ENCODE measurements at places on chromosomes 3 and 15.

DNA sequence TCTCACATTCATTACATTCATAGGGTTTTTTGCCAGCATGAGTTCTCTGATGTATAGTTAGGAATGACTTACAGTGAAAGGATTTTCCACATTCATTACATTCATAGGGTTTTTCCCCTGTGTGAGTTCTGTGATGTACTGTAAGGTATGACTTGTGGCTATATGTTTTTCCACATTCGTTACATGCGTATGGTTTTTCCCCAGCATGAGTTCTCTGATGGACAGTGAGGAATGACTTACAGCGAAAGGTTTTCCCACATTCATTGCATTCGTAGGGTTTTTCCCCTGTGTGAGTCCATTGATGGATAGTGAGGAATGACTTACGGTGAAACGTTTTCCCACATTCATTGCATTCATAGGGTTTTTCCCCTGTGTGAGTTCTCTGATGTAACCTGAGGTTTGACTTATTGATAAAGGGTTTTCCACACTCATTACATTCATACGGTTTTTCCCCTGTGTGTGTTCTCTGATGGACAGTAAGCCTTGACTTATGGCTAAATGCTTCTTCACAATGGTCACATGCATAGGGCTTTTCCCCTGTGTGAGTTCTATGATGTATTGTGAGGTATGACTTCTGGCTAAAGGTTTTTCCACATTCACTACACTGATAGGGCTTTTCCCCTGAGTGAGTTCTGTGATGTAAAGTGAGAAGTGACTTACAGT lies 47.4 kb downstream of the ZNF717 start:
- no peak for DNase-seq

DNA sequence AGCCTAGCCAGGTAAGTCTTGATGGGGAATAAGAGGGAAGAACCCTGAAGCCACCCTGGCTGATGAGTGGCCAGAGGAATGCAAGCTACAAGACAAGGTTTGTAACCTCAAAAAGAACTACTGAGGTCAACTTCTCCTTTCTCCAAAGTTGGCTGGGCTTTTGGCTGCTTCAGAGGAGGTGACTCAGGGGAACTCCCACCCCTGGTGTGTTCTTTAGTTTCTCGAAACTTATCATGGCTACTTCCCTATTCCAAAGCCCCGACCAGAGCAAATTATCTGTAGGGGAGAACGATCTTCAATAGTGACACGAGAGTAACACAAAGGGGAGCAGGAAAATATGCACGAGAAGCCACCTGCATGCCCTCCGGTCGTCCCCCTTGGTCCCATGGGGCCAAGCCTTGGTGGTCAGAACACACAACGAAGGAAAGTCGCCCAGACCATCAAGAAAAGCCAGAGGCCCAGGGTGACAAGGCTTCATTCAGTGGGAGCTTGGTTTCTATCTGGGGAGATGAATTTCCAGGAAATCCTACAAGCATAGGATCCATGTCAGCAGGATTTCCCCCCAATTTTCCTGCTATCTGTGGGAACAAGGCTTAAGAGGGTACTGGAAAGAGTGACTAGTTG lies 6.5 kb upstream of the BCL2A1 start:
- no peak for DNase-seq

DNA sequence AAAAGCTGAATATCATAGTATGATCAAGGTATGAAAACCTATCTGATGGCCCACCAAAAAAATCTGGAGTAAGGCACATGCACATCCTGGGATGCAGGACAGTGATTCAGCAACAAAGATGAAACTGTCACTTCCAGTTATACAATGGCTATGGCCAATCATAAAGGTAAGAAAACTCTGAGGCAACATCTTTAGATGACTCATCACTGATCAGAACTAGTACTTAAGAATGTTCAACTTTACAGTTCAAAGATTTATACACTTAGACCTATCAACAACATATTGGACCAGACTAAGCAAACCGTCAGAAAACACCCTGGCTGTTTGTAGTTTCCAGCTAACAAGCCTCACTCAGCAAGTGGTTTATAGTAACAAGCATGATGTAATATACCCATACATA lies 21.3 kb upstream of the PLCH1 start:
- DNase-seq = no peak

GRCh38 chr3:60657972-60658371 lies 593.3 kb downstream of the FHIT start:
- no peak for DNase-seq

GRCh38 chr15:48391950-48392349 lies 60.7 kb downstream of the DUT start:
- DNase-seq = no peak

GRCh38 chr3:72309661-72310418 lies 524.9 kb upstream of the PROK2 start:
- no peak for DNase-seq

DNA sequence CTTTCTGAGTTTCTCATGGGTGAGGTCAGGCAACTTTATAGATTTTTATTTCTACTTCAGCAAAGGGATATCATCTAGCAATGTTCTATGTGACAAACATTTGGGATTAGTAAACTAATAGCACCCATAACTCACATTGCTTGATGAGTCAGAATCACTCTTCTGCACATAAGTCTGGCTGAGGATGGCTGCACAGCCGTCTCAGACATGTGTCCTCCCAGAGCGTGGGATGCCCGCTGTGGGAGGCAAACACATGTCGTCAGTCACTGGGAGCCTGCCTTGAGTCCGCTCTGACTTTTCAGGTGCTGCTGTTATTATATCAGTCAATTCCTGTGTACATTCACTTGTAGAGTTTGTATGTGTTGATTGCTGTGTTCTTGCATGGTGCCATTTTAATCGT lies 230.7 kb upstream of the TRIM42 start:
- no peak for DNase-seq

DNA sequence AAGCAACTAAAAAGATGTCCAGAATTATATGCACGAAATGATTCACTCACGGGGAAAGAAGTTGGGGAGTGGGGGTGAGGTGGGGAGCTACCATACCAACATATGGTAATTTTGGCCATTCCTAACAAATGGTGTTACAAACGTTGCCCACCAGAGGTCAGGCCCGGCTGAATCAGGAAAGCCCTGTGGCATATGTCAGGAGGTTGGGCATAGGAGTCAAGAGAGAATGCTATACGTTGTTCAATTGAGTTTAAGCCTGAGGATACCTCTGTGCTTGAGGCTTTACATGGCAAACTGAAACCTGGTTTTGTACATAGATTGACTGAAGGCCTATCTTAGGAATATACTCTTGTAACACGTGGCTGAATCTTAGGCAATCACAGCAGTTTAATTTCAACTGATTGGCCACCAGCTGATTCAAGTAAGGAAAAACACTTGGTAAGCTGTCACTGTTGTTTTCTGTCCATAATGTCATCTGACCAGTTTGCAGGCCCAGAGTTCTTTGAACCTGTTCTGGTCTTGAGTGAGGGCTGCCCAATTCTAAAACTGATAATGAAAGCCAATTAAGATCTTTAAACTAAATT lies 23.4 kb upstream of the SLC2A2 start:
- DNase-seq = peak; percentile 14

GRCh38 chr3:193789455-193789854 lies 196.4 kb downstream of the OPA1 start:
- DNase-seq = no peak

- no peak for DNase-seq
Observed at GRCh38 chr3:12999147-13000140, 73.8 kb downstream of the IQSEC1 start.

- no peak for DNase-seq
Observed at GRCh38 chr15:101115786-101116680, 135.8 kb downstream of the CHSY1 start.

DNA sequence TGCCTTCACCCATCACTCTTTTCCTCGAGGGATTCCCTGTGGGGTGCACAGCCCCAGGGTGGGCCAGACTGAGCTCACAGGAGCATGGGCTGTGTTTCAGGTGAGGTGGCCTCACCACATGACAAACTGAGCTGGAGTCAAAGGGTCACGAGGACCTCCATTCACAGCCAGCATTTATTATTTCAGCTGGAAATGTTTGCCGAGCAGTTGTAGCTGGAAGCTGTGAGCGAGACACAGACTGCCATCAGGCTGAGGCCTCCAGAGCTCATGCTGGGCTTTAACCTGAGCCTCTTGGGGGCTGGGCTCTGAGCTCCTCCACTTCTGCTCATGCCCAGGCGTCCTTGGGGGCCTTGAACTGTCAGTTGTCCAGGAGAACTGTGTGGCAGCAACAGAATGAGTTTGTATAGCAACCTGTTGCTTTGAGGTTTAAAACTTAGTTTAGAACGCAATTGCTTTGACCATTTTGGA lies 57.5 kb downstream of the FLNB start:
- DNase-seq = no peak

DNA sequence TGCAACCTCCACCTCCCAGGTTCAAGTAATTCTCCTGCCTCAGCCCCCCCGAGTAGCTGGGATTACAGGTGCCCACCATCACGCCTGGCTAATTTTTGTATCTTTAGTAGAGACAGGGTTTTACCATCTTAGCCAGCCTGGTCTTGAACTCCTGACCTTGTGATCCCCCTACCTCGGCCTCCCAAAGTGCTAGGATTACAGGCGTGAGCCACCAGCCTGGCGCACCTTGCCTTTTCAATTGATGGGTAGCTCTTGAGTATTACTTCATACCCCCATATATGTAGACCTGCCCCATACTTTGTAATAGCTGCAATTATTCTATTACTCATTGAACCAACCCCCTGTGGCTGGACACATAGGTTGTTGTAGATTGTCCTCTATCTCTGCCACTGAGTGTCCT lies 101.3 kb downstream of the LRRK1 start:
- DNase-seq = no peak

DNA sequence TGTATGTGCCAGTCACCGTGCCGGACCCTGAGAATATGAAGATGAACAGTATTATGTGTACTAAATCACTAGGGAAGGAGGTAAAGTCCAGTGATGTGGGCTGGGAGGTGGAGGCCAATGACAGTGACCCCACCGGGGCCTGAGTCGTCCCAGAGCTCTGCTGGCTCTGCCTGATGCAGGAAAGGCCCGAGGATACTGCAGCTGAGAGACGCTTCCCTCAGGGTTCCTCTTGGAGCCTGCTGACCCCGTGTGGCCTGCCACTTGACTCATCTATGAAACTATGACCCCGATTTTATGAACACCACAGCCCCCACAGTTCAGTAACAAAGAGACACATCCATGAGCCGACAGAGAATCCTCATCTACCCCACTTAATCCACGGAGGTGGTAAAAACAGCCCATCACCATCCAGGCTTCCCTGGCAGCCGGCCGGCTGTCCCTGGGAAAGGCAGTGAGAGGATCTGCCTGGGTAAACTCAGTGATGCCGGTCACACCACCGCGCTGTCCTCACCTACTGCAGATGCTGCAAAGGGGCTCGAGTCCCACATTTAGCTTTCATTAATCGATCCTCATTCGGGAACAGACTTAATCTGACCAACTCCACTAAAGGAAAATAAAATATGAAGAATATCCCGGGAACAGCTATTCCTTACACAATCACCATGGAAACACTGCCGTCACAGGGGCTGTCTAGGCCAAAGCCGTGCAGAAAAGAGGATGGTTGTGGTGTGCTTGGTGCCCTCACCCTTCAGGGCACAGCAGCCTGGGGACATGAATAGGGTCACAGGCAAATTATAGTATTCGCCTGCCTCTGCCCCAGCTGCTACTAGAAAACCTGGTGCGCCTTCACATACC lies 82.9 kb downstream of the ARRDC4 start:
- no peak for DNase-seq

- no peak for DNase-seq
Observed at GRCh38 chr3:71392251-71392650, 191.3 kb downstream of the FOXP1 start.

- no peak for DNase-seq
Observed at GRCh38 chr3:139302801-139303113, 41.1 kb upstream of the MRPS22 start.

GRCh38 chr3:161264852-161265251 lies 43.7 kb downstream of the NMD3 start:
- DNase-seq = no peak

DNA sequence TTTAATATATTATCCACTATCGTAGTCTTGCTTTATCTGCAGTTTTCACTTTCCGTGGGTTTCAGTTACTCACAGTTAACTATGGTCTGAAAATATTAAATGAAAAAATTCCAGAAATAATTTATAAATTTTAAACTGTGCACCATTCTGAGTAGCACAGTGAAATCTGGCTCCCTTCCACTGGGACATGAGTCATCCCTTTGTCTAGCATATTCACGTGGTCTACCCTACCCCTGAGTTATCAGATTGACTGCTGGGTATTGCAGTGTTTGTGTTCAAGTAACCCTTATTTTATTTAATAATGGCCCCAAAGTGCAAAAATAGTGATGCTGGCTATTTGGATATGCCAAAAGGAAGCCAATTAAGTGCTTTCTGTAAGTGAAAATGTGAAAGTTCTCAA lies 539.5 kb upstream of the AGTR1 start:
- no peak for DNase-seq

DNA sequence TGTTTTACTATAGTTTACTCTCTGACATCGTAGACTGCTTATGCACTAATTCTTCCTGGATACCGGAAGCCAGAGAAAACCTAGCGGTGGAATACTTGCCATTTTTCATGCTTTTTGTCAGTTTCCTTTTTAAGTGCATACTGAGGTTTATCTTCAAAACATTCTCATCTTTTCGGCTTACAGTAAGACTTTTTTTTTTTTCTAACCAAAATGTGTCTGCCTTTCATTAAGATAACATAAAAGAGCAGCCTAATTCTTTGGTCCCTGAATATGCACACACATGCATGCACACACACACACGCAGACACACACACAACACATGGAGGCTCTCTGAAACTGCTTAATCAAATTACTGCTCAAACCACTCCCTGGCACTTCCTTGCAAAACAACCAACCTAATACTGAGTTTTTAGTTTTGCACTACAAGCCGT lies 1.3 kb downstream of the ZNF445 start:
- DNase-seq = no peak

DNA sequence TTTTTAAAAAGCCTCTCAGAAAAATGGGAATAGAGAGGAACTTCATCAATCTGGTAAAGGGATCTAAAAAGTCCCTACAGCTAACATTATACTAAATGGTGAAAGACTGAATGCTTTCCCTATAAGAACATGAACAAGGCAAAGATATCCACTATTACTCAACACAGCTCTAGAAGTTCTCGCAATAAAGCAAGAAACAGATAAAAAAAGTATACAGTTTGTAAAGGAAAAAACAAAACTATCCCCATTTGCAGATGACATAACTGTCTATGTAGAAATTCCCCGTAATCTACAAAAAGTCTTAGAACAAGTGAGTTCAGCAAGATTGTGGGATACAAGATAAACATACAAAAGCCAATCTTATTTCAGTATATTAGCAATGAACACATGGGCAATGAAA lies 15.4 kb downstream of the EDC3 start:
- DNase-seq = no peak

- no peak for DNase-seq
Observed at GRCh38 chr3:61518590-61518989, 42.8 kb upstream of the PTPRG start.

DNA sequence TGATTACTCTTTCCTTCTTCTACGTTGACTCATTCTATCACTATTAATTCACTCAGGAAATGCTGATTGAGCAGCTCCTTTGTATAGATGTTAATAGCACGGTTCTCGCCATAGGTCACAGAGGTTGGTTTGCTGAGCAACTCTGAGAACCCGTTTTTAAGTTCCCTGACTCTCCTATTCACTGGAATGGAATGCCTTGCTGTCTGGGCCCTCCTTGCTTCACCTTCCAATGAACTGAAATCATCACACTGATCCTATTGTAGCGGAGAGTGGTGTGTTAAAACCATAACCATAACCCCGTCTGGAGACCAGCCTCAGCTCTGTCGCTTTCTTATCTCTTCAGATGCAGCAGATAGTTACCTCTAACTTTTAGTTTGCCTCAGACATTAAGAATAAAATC lies 323.6 kb downstream of the GABRB3 start:
- no peak for DNase-seq

- no peak for DNase-seq
Observed at GRCh38 chr15:69919816-69920215, 177.9 kb downstream of the TLE3 start.
